RPMI8226 (cell line): ENCODE measurements at places on chromosomes 6 and 20.

- DNase-seq, result no peak
Measured at GRCh38 chr6:169097381-169097959, 156.2 kb downstream of the THBS2 start.

DNA sequence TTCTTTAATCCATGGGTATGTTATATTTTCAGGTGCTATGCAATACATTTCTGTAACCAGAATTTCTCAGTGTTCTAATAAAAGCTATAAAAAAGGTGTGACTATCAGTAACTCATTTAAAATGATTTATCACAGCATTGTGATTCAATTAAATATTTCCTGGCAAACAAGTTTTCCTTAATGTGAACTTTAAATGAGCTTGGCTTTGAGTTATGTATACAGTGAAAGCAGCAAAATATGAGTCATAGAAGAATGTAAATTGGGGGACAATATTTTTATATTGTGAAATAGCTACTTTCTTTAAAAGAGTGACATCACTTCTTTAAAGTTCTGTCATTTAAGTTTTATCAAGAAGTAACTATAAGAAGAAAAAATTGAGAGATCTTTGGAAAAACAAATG is 484.9 kb upstream of the MAN1A1 start:
- no peak for DNase-seq

- no peak for DNase-seq
Measured at GRCh38 chr20:51104960-51105920, 82.3 kb upstream of the KCNG1 start.

- peak; percentile 58 for DNase-seq
Measured at GRCh38 chr6:90940812-90941481, 354.1 kb upstream of the MAP3K7 start.

DNA sequence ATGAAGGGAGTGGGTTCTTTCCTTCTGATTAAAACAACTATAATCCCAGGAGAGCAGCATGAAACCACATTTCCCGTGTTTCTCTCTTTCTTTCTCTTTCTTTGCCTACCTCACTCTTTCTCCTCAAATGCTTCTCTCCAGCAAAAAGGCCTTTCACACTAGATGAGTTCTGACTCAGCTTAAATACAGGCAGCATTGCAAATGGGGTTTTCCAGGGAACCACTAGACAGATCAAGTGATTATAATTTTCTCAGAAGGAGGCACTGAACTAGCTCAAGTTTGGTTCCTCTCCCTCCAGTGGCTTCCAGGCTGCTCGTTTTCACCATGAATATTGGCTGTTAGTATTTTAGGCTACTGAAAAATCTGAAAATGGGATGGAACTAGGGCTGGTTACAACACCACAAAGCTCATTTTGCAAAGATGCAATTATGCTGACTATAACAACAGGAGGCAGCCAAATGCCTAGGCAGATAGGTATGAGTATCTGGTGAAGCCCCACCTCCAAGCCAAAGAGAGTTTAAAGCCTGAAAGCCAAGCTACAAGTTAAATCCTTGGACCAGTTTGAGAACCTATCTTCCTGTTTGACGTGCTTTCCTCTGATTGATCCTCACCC is 260.0 kb downstream of the MMUT start:
- DNase-seq, result no peak

GRCh38 chr6:80579391-80580023 is 473.0 kb downstream of the BCKDHB start:
- DNase-seq, result no peak
